AG09309 (cell line): ENCODE measurements at places on chromosomes 2 and 18.

DNA sequence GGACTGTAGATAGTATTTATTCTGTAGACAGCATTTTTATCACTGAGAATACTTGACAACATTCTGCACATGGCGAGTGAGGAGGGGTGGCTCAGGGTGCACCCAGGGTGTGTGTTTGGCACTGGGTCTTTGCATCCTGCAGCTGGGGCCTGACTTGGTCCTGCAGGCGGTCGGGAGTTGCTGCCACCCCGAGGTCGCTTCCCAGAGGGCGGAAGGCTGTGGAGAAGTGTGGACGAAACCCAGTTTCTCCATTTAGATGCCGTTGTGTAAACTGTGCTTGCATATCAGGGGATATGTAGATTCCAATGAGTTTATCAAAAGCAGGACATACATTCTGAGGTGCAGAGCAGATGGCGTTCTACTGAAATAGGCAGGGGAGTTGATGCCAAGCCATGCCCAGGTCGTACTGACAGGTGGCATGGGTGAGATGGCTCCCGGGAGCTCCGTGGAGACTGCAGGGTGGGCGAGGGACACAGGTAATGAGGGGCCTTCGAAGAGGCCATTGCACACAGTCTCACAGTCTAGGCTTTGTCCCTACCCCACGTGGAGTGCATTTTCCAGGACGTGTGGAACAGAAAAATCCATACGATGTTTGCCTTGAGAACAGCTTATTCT lies 74.5 kb downstream of the RTP5 start:
- no peak for DNase-seq

DNA sequence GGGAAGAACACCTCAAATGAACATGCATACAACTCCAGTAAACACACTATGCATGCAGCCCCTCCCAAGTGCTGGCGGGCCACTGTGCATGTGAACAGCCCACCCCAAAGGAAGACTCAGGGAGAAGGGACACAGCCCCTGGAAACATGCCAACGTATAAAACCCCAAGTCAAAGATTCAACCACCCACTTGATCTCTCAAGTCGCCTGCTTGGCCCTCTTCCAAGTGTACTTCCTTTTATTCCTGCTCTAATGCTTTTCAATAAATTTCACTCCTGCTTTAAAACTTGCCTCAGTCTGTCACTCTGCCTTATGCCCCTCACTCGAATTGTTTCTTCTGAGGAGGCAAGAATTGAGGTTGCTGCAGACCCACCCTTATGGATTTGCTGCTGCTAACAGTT lies 139.1 kb downstream of the C1D start:
- no peak for DNase-seq

- no peak for DNase-seq
Measured at GRCh38 chr2:196427986-196428634, 211.4 kb upstream of the CCDC150 start.

DNA sequence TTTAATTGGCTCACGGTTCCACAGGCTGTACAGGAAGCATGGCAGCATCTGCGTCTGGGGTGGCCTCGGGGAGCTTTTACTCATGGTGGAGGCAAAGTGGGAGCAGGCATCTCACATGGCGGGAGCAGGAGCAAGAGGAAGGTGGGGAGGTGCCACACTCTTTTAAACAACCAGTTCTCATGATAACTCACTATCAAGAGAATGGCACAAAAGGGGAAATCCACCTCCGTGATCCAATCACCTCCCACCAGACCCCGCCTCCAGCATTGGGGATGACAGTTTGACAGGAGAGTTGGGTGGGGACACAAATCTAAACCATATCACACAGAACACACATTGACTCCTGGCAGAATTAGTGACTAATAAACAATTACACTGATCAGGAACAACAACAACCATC lies 68.6 kb upstream of the ACKR3 start:
- DNase-seq, result no peak

- no peak for DNase-seq
Measured at GRCh38 chr2:180578441-180578840, 402.0 kb upstream of the UBE2E3 start.

GRCh38 chr18:28786926-28787325 lies 610.0 kb upstream of the CDH2 start:
- no peak for DNase-seq

DNA sequence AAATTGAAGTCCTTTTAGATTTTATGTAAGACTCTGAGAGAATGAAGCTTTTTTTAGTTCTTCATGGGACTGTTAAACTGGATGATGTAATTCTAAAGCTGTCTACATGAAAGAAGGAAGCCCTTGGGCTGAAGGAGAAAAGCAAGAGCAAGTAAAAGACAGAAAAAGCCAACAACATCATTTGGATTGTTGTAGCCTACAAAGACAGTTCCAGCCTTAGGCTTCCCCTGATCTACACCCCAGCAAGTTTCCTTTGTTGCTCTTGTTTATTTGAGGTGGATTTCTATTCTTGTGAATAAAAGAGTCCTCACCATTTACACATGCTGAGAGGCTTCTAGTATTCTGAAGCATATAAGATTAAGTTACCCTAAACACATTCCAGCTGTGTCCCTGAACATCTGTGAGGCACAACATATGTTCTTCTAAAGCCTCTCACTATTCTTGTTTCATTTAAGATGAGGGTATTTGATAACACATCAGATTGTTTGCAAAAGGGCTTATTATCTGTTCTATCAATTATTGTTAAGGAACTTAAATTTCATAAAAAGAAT lies 377.8 kb downstream of the LNPK start:
- no peak for DNase-seq

DNA sequence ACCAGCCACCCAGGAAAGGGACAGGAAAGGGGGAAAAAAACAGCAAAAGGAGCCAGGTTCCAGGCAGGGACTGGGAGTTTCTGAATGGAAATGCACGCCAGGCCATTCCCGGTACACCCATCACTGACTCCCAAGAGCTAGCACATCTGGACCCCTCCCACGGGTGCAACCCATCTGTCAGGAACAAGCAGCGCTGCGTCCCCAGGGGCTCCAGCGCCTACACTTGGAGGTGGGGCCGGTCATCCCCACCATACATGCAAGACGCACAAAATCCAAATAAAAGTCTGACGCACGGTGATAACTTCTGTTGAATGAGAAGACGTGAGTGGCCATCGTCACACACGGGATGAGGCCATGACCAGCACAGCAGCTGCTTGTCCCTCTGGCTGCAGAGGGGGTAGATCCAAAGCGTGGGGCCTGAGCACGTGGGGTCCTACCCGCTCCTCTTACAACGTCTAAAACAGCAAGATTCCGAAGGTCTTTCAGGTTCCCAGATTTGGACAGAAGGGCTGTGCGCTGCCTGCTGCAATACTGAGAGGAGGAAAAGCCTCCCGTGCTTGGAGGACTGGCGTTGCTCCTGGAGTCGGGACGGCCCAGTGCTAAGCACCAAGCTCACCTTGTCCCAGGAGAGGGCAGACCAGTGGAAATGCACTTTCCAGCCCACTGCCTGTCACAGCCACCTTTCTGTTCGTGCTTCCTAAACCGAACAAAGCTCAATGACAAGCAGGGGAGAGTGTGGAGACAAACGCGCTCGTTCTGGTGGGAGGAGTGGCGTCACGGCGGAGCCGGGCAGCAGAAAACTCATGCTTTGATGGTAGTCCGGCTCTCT lies 68.9 kb downstream of the NDUFA10 start:
- DNase-seq, result no peak

DNA sequence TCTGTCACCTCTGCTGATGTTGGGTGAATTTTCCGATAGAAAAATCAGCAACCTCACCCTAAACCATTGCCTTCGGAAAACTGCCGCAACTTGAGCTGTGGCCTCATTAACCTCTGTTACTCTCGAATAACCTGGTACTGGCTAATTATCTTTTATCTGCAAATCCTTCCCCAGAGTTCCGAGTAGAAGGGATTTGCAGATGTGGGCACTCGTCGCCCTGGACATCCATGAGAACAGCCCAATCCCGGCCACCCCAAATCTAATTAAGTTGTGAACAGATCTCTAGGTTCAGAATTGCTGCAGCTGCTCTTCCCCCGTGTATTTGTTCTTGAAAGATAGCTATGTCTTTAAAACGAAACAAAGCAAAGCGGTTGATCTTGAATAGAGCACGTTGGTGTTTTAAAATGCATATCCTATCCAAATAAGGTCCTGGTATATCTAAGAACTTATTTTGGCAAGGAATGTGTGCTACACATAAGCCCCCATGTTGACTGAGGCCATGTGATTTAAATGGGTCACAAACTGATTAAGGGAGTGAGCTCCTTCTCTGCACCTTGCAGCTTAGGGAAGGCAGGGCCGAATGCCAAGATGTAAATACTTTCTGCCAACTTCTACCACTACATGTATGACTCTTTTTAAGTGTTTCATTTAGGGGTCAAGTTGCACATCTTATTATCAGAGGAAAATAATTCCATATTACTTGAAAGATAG lies 88.2 kb downstream of the MTCL1 start:
- DNase-seq, result no peak

GRCh38 chr2:119491776-119492525 lies 32.3 kb downstream of the SCTR start:
- DNase-seq, result peak; percentile 50

GRCh38 chr2:191646163-191646902 lies 31.6 kb upstream of the NABP1 start:
- no peak for DNase-seq

- no peak for DNase-seq
Measured at GRCh38 chr2:137007938-137008337, 242.6 kb downstream of the THSD7B start.

GRCh38 chr2:100640431-100641124 lies 77.8 kb downstream of the PDCL3 start:
- peak; percentile 16 for DNase-seq

GRCh38 chr2:232237464-232237863 lies 141.1 kb upstream of the ALPP start:
- no peak for DNase-seq

GRCh38 chr2:201520201-201520600 lies 68.7 kb downstream of the STRADB start:
- no peak for DNase-seq

- DNase-seq, result no peak
Measured at GRCh38 chr2:13488965-13489364, 772.2 kb downstream of the TRIB2 start.

DNA sequence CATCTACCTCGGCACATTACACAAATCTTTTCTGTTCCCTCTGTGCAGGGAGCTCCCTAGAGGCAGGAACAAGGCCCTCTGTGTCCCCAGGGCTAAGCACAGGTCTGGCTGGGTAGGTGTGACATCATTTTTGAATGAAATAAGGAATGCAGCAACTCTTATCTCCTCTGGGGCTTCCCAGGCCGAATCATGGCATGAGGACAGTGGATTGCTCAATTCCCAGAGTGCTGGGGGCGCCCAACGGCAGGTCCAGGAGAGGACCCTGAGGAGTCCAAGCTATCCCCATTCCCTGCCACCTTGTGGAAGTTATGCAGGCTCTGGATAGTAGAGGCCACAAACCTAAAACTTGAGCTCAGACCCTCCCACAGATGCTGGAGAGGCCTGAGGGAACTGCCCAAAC lies 158.0 kb upstream of the RAB6C start:
- no peak for DNase-seq

- no peak for DNase-seq
Measured at GRCh38 chr2:101802329-101802728, 104.8 kb downstream of the MAP4K4 start.

DNA sequence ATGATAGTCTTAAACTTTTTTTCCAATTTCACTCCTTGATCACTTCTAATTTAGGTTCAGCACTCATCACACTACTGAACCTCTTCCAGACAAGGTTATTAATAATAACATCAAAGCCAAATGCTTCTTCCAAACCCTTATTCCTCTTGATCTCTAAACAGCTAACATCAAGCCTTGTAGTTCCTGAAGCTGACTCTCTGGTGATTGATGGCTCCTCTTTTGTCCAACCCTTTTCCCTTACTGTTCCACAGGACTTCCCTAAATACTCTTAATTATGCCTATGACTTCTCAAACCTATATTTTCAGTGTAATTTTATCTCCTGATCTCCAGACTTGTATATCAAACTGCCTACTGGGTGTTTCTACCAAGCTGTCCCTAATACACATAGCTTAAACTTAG lies 83.9 kb downstream of the FAM228A start:
- DNase-seq, result no peak

DNA sequence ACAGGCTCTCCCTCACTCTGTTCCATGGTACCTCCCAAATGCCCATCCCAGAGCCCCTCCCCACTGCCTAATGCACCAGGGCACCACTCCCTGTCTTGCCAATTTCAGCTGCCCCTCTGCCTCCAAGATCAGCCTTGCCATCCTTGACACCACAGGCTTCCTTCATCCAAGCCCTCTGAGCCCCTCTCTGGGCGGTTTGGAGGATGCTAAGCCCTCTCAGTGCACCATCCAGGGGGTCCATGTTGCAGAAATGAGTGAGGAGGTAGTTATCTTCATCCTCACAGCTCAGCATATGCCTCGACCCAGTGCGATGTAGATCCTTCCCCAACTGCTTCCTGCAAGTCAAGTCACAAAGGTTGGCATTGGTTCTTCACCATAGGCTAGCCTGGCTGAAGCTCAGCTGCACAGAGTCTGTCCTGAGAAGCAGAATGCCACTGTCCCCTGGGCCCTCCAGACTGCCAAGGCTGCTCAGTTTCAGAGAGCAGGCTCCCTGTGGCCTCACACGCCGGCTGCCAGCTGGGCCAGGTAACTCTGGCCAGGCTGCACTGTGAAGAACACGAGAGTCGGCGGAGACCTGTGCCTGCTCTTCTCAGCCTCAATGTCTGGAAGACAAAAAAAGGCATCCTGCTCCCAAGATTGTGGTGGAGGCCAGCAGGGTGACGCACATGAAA lies 9.9 kb upstream of the MAP3K2 start:
- DNase-seq, result no peak

- DNase-seq, result no peak
Measured at GRCh38 chr2:25378731-25379490, 37.2 kb upstream of the DNMT3A start.

DNA sequence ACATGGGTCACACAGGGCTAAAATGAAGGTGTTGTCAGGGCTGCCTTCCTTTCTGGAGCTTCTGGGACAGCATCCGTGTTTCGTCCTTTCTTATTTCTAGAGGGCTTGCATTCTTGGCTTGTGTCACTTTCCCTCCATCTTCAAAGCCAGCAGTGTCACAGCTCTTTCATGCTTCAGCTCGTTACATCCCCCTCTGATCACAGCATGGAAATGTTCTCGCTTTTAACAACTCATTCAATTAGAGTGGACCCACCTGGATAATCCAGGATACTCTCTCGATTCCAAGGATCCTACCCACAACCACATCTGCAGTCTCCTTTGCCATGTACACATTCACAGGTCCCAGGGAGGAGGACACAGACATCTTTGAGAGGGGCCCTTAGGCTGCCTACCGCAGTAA lies 316.2 kb upstream of the FIGN start:
- no peak for DNase-seq
